ENCODE measurements at places on chromosomes 3 and 15.
A peak's percentile ranks its signal among the peaks of the same experiment; 100 is the strongest.

- DNase-seq: no peak
- H3K27ac ChIP-seq: no peak overlapping the region
- no peak overlapping the region for H3K4me3 ChIP-seq
Measured at GRCh38 chr3:21041621-21042020, 709.4 kb downstream of the ZNF385D start.

DNA sequence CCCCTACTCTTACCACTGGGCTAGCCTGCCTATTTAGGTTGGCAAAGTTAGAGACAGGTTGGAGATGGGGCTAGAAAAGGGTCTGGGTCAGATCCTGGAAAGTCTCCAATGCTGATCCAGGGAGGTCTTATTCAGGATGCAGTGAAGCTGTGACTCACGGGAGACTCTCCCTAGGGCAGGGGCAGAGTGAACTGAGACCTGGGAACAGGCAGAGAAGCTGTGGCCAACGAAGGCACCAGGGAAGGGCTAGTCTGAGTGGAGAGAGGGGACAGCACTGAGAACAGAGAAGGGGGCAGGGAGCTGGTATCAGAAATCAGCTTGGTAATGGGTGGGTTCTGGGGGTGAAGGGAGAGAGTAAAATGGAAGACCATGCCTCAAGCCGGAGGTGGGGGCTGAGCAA is 2.2 kb downstream of the LTF start:
- H3K27me3 ChIP-seq: peaks cover 80% of the 10 kb centered on the region
- no peaks in the 10 kb centered on the region for H3K36me3 ChIP-seq

DNA sequence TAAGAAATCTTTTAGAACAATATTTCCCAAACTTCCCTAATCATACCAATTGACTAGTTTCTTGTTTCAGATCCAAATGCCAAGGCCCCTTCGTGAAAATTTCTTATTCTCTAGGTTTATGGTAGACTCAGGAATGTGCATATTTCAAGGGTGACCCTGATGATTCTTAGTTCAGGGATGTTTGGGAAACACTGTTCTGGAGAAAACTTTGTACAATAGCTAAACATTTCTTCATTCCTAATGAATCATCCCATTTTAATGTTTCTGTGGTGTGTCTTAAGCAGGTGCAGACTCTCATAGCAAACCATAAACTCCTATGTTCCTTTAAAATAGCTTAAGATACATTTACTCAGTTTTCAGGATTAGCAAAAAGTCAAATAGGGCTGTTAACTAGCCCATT is 314.5 kb downstream of the TIGIT start:
- H3K36me3 ChIP-seq: no peaks in the 10 kb centered on the region
- DNase-seq: no peak
- H3K4me1 ChIP-seq: no peaks in the 10 kb centered on the region
- H3K27me3 ChIP-seq: no peaks in the 10 kb centered on the region

DNA sequence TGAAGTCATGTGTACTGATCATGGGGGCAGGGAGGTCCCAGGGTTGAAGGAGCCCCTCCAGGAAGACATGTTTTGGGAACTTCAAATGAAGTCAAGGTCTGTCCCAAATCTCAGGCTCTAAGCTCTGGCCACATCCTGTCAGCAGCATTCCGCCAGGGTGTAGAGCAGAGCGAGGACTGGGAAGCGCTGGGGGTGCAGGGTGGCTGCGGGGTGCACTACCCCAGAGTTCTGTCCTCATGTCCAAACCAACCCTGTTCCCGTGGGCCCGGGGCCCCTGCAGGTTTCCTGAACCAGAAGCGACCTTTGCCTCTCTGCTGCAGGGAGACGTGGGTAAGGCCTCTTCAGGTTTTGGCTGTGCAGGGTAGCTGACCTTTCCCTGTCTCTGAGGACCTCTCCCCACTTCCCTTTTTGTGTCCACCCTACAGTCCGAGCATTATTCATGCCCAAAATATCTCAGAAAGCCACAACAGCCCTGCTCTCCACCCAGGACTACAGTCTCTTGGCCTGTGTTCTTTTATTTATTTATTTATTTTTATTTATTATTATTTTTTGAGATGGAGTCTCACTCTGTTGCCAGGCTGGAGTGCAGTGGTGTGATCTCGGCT is 26.6 kb upstream of the FLNB start:
- no peaks in the 10 kb centered on the region for H3K36me3 ChIP-seq
- no peaks in the 10 kb centered on the region for H3K27me3 ChIP-seq
- H3K4me3 ChIP-seq: no peak overlapping the region
- H3K4me1 ChIP-seq: peaks cover 19% of the 10 kb centered on the region
- no peak overlapping the region for H3K27ac ChIP-seq

- H3K27me3 ChIP-seq: peaks cover 12% of the 10 kb centered on the region
- DNase-seq: no peak
Measured at GRCh38 chr3:133940536-133940935, 44.9 kb upstream of the RAB6B start.

DNA sequence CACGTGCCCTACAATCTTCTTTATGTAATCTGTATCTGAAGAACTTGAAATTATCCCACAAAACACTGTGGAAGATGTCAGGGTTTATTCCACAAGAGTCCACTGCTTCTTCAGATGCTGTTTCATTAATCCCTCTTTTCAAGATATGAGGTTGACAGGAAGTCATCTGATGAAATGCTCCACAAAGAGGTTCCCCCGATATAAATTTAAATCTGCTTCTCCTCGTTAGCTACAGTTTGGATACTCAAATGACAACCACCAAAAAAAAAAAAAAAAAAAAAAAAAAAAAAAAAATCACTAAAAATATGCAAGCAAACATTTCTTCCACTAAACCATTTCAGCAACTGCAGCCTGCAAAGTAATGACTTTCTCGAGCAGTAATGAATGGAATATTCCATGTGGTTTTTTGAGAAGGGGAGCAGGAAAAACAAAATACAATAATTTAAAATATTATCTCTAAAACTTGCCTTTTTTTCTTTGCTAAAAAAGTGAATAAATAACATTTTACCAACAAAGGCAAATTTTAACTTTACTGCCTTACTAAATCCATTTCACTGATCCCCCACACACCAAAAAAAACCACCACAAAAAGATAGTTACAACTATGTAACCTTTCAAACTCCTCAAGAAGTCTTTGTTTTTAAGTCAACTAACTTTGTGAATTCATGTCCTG is 37.8 kb downstream of the DLG1 start:
- H3K27me3 ChIP-seq: no peaks in the 10 kb centered on the region
- peaks cover 11% of the 10 kb centered on the region for H3K4me1 ChIP-seq
- no peak for DNase-seq

DNA sequence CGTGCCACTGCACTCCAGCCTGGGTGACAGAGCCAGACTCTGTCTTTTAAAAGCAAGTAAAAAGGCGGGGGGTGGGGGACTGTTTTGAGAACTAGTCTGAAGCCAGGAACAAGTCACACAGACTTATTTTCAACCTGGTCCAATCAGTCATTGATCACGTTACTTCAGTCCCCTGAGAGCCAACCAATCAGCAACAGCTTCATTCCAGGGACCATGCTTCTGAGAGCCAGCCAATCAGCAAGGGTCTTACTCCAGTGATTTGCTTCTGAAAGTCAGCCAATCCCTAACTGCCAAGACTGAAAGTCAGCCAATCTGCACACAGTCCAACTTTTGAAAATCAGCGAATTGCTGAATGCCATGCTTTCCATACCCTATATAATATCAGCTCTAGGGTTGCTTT is 48.6 kb upstream of the C15orf39 start:
- H3K4me3 ChIP-seq: no peak overlapping the region
- peaks cover 15% of the 10 kb centered on the region for H3K4me1 ChIP-seq
- peaks cover 12% of the 10 kb centered on the region for H3K36me3 ChIP-seq
- H3K27ac ChIP-seq: peak overlapping the region; percentile 27
- H3K27me3 ChIP-seq: peaks cover 5% of the 10 kb centered on the region
- no peak for DNase-seq

DNA sequence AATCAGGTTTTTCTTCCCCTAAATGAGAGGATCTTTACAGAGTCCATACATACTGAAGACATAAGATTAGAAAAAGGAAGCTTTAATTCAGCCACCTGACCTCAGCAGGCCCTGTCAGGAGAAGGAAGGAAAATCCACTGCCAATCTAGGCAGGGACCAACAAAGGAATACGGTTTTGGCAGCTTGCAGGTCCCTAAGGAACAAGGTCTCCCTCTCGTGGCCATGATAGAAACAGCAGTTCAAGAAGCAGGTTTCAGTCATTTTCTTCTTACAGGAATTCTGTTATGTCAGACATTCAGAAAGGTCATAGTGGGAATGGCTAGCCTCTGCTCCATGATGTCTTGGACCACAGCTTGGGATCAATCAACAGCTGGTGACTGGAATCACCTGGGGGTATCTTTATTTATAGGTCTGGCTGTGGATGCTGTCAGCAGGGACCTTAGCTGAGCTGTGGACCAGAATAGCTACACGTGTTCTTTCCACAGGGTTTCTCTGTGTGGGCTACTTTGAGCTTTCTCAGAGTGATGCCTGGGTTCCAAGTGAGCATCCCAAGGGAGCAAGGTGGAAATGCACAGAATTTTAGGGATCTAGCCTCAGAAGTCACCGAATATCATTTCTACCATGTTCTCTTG is 9.4 kb upstream of the CMSS1 start:
- no peak overlapping the region for H3K4me3 ChIP-seq
- no peaks in the 10 kb centered on the region for H3K36me3 ChIP-seq
- no peak overlapping the region for H3K27ac ChIP-seq
- H3K4me1 ChIP-seq: no peaks in the 10 kb centered on the region
- DNase-seq: no peak

DNA sequence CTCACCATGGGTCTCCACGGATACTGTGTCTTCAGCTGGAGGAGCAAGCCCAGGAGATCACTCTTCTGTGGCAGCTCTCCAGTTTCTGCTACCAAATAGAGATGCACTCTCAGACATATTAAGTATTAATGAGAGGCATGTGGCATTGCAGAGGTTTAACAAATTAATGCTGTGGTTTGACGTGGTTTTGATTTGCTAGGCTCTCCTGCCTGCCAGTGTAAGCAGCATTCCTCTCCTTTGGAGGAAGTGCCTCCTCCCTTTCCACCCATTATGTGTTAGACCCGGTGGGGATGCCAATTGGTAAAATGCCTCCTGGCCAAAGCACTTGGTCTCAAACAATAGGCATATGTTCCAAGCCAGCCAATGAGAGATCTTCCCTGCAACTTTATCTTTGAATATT is 124.8 kb downstream of the MYLK start:
- H3K27me3 ChIP-seq: peaks cover 40% of the 10 kb centered on the region
- peaks cover 9% of the 10 kb centered on the region for H3K4me1 ChIP-seq
- no peak for DNase-seq
- no peak overlapping the region for H3K4me3 ChIP-seq
- H3K36me3 ChIP-seq: no peaks in the 10 kb centered on the region

GRCh38 chr3:35389907-35390306 is 249.4 kb upstream of the ARPP21 start:
- no peaks in the 10 kb centered on the region for H3K27me3 ChIP-seq
- no peak for DNase-seq
- H3K4me3 ChIP-seq: no peak overlapping the region
- H3K4me1 ChIP-seq: no peaks in the 10 kb centered on the region

GRCh38 chr3:45677033-45677446 is 12.2 kb upstream of the SACM1L start:
- peak overlapping the region; percentile 83 for H3K4me3 ChIP-seq
- H3K27ac ChIP-seq: peak overlapping the region; percentile 98
- H3K36me3 ChIP-seq: peaks cover 37% of the 10 kb centered on the region
- H3K27me3 ChIP-seq: no peaks in the 10 kb centered on the region
- DNase-seq: peak; percentile 70

GRCh38 chr15:68700455-68701123 is 120.1 kb downstream of the ANP32A start:
- H3K4me1 ChIP-seq: no peaks in the 10 kb centered on the region
- no peak overlapping the region for H3K4me3 ChIP-seq
- H3K36me3 ChIP-seq: no peaks in the 10 kb centered on the region

DNA sequence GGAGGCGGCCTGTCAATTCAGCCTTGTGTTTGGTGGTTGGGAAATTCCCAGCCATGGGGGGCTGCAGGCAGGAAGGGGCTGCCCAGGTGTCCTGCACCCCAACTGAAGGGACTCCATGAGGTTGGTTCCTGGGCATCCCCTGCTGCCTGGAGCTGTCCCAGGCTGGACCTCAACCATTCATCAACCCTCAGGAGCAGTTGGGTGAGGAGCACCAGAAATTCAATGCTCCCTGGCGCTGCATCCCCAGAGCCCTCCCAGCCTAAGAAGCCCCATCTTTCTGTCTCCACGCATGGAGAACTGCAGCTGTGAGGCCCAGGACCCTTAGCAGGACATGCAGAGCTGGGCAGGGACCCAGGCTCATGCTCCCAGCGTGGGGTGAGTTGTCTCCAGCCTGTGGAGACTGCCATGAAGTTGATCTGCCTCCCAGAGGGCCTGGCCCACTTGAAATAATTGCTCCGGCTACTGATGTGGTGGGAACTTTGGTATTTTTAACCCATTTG is 8.0 kb upstream of the SEMA3B start:
- no peak overlapping the region for H3K4me3 ChIP-seq
- DNase-seq: no peak
- H3K27ac ChIP-seq: no peak overlapping the region
- no peaks in the 10 kb centered on the region for H3K27me3 ChIP-seq

DNA sequence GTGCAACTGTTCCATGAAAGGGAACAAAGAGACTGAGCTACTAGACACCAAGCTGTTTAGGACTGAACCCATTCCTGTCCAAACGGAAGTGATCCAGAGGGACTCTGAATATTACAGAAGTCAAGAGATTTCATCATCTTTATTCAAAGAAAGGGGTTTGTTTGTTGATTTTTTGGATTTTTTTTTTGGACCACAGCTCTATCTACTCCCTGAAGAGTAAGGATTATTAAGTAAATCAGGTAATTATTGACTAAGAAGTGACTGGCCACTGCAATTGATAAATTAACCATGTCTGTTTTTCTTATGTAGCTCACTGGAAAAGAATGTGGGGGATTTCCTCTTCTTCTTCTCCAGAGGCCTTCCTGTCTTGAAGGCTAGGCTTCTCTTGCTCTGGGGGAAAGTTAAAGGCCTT is 146.6 kb upstream of the TPM1 start:
- peaks cover 5% of the 10 kb centered on the region for H3K27me3 ChIP-seq
- no peaks in the 10 kb centered on the region for H3K4me1 ChIP-seq
- DNase-seq: no peak
- no peaks in the 10 kb centered on the region for H3K36me3 ChIP-seq
- H3K27ac ChIP-seq: no peak overlapping the region

DNA sequence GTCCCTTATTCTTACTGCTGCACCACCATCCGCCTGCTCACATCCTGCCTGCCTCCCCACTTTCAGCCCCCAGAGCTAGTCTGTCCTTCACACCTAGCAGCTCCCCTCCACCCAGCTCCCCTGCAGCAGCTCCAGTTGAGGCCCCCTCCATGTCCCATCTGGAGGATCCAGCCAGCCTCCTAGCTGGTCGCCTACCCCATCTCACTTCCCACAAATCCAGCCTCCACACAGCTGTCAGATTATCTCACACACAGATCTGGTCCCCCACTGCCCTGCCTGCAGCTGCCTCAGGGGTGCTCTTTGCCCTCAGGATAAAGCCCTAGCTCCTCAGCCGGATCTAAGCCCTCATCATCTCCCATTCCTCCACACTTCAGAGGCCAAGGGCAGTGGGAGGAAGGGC is 8.8 kb upstream of the SEMA7A start:
- peak overlapping the region; percentile 37 for H3K27ac ChIP-seq
- H3K4me3 ChIP-seq: no peak overlapping the region
- peaks cover 9% of the 10 kb centered on the region for H3K36me3 ChIP-seq

- peaks cover 3% of the 10 kb centered on the region for H3K27me3 ChIP-seq
- H3K27ac ChIP-seq: no peak overlapping the region
- no peak overlapping the region for H3K4me3 ChIP-seq
- H3K4me1 ChIP-seq: no peaks in the 10 kb centered on the region
- no peak for DNase-seq
Measured at GRCh38 chr3:141104151-141104821, 53.1 kb downstream of the SPSB4 start.

All from activated naive CD8-positive, alpha-beta T cell treated with anti-CD3 and anti-CD28 coated beads, Interleukin-2, amount 10 ng/mL, durations not matched to agents 7 days and 5 days (primary cell).